CD4-positive, CD25-positive, alpha-beta regulatory T cell (primary cell): ENCODE measurements at places on chromosomes 2 and 18.

DNA sequence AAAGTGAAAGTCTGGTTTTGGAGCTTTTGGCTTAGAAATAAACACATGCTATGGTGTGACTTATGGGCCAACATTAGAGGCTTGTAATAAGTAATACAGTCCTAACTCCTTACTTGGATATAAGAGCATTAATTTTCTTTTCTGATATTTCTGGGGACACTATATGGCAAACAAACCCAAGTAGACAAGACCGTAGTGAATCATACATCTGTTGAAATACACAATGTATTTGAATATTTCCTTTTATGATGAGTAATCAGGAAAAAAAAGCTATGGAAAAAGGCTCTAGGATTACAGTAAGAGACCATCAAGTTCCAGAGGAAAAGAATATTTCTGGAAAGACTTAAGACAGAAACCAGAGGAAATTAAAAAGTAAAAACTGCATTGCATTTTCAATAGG is 146.0 kb upstream of the CYP26B1 start:
- H3K27me3 ChIP-seq = no peaks in the 10 kb centered on the region
- no peak for DNase-seq
- no peak overlapping the region for H3K27ac ChIP-seq
- H3K4me1 ChIP-seq = no peaks in the 10 kb centered on the region
- no peaks in the 10 kb centered on the region for H3K36me3 ChIP-seq
- no peak overlapping the region for H3K4me3 ChIP-seq

- no peak for DNase-seq
- H3K4me1 ChIP-seq = no peaks in the 10 kb centered on the region
- no peaks in the 10 kb centered on the region for H3K36me3 ChIP-seq
- H3K4me3 ChIP-seq = no peak within 1 kb of the TSS
- H3K27me3 ChIP-seq = peaks cover 11% of the 10 kb centered on the region
Measured at GRCh38 chr18:5543773-5544389, at the start of gene EPB41L3. Gene EPB41L3 (minus strand): TSS chr18:5543997. CDS start chr18:5489183, 54,814 bp downstream.

DNA sequence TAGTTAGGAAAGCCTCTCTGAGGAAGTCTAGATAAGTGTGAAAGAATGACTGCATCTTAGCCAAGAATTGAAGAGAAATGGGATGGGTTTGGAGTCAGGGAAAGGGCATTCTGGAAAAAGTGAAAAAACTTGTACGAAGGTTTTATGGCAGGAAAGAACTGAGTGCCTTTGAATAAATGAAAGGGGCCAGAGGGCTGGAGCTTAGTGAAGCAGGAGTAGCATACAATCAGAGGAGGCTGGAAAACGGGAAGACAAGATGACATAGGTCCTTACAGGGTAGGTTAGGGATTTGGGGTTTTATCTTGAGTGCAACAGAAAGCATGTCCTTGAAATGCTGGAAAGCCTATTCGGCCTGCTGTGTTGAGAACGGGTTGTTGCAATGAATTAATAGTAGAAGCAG is 152.6 kb upstream of the RND3 start:
- DNase-seq = no peak
- no peaks in the 10 kb centered on the region for H3K4me1 ChIP-seq
- H3K27me3 ChIP-seq = no peaks in the 10 kb centered on the region
- H3K4me3 ChIP-seq = no peak overlapping the region

GRCh38 chr18:56508370-56509036 is 129.9 kb downstream of the TXNL1 start:
- no peak for DNase-seq
- no peaks in the 10 kb centered on the region for H3K4me1 ChIP-seq
- no peaks in the 10 kb centered on the region for H3K36me3 ChIP-seq
- no peak overlapping the region for H3K4me3 ChIP-seq
- peaks cover 2% of the 10 kb centered on the region for H3K27me3 ChIP-seq

DNA sequence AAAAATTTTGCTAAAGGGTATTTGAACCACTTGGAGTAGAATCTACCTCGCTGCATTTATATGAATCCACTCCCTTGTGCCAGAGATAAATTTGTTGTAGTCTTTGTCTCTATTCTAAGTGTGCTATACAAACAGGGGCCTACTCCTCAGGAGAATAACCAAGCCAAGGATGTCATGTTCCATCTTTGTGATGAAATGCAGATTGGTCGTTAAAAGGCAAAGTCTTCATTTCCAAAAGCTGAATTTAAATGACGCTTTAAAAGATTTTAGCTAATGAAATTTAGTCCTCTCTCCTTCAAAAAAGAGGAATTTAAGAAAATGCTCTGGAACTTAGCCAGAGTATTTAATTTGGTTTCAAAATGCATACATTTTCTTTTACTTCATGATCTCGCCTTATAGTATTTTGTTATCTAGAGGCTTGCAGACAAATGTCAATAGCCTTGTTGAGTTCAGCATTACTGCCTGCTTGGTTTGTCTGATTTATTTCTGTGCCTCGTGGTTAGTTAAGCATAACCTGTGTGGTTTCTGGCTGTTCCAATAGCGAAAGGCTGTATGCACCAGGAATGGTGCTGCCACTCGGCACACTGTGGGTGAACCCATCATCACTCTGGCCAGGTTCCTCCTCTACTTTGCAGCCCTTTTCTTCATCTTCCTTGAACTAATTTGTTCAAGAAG is 417.6 kb downstream of the ZNF521 start:
- H3K27me3 ChIP-seq = no peaks in the 10 kb centered on the region
- no peaks in the 10 kb centered on the region for H3K4me1 ChIP-seq
- no peak for DNase-seq
